Ecto neural progenitor cell (in vitro differentiated cells): ENCODE measurements at places on chromosomes 7 and 10.

DNA sequence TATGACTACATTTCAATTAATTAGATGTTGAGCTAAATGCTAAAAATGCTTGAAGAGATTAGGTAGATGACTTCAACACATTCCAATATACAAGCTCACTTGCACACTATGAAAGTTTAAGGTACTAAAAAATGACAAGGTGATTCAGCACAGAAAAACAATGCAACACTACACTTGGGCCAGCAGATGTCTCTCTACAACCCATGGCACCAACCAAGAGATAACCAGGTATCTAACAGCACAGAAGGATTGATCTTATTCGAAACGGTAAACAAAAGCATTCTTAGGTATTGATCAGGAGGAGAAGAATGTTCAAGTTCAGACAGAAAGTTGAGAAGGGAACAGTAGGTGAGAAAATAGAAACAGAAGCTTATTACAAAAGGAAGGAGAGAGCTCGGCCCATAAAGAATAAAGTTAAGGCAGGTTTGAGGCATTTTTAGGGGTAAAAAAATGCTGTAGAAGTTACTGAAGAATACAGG lies 248.2 kb upstream of the KLF14 start:
- no peak for DNase-seq

DNA sequence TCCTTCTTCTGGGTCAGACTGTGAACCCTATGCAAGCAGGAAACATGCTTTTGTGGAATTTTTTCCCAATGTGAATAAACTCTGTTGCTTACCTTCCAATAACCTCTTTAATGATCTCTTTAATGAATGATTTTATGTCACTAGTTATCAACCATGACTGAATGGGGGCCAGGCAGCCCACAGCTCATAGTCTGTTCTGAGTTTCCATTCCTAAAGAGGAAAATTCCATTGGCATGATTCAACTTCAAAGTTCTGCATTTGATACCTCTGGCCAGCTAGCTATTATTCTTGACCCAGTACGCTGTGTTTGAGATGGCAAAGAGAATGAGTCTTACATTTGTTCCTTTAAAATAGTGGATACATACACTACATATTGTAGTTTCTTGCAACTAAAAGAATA lies 867.8 kb upstream of the CELF2 start:
- DNase-seq = no peak

DNA sequence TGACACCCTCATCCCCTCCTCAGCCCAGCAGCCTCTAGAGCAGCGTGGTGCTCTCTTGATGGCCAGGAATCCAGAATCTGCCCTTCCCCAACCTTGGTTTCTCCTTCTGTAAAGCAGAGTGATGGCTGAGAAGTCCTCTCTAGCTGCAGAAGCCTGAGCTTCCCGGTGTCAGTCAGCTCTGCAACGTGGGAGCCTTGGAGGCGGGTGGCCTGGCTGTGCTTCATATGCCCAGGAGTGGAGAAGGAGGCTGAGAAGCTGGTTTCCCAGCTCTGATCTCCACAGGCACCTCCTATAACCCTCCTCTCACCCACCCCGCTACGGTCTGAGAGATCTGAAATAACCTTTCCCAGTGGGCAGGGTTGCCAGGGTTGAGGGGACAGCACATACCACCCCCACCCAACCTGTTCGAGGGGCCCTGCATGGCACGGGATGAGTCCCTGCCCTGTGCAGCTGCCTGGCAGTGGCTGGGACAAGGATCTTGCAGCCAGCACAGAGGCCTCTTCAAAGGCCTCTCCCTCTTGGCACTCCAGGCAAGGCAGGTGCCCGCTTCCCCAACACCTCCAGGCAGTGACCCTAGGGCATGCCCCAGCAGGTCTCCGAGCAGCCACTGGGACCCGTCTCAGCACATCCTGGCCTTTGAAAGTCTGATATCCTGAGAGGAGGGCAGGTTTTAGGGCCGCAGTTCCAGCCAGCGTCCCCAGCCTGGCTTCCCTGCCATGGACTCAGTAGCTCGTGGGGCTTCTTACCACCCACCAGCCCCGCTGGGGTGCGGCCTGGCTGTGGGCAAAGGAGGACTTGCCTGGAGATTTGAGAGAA lies 18.3 kb upstream of the SLC29A3 start:
- DNase-seq = no peak

DNA sequence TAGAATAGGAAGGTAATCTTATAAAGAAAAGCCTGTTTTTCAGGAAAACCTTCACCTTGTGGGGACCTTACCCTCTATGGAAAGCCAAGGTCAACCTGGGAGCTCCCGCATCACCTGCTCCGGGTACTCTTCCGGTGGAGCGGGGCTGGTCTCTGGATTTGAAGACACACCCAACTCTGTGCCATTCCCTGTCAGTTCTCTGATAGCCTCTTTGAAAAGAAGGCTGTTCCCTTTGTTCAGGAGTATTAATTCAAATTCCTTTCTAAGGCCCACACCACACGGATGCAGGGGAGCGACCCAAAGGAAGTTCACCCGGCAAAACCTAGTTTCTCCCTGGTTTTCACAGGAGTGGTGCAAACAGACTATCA lies 10.7 kb downstream of the CTBP2 start:
- DNase-seq = no peak

GRCh38 chr7:17086403-17086802 lies 204.6 kb upstream of the AGR3 start:
- no peak for DNase-seq
